ENCODE measurements at places on chromosomes 16 and 17. TPM values are rescaled to one million over a fixed set of nuclear protein-coding genes. Genes with fewer than 3 reads are reported as not detected.
A peak's percentile ranks its signal among the peaks of the same experiment; 100 is the strongest.

DNA sequence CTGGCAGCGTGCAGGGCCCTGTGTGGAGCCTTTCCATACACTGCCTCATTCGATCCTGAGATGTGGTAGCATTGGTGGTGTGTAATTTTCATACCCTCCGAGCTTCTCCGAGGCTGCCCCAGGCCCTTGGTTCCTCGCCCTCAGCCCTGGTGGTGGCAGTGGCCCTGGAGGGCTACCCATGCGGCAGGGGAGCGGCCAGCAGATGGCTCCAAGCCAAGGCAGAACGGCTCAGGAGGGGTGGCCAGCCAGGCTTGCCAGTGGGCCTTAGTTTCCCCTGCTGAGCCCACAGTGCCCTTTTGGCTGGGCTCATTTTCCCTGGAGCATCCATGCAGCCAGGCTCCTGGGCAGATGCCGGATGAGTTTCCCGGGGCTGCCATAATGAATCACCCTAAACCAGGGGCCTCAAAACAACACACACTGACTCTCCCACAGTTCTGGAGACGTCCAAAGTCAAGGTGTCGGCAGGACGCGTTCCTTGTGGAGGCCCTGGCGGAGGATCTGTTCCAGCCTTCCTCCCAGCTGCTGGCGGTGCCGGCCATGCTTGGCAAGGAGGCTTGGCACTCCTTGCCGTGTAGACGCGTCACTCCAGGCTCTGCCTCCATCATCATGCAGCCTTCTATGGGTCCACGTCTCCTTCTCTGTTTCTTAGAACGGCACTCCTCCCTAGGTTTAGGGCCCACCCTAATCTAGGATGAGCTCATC lies 158.8 kb upstream of the GSE1 start:
- H3K4me3 ChIP-seq = no peak overlapping the region
- no peak for DNase-seq
- H3K4me1 ChIP-seq = peaks cover 10% of the 10 kb centered on the region
- no peak overlapping the region for H3K27ac ChIP-seq
- no peaks in the 10 kb centered on the region for H3K36me3 ChIP-seq

DNA sequence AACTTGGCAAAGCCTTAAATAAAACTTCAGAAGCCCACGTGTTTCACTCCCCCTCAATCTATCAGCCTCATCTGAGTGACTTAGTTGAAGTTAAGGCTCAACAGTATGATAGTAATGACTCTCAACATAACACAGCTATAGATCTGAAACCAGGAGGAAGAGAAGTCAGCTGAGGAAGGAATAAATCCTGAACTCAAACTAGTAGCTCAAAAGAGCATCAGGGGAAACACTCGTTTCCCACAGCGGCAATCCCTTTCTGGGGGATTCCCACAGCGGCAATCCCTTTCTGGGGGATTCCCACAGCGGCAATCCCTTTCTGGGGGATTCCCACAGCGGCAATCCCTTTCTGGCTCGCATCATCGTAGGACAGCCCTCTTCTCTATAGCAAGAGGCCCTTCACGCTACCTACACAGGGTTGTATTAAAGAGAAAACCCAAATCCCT lies 56.8 kb downstream of the ZZEF1 start:
- no peaks in the 10 kb centered on the region for H3K4me1 ChIP-seq
- no peaks in the 10 kb centered on the region for H3K27me3 ChIP-seq
- peaks cover 54% of the 10 kb centered on the region for H3K36me3 ChIP-seq
- DNase-seq = no peak
- no peak overlapping the region for H3K27ac ChIP-seq
- H3K4me3 ChIP-seq = no peak overlapping the region

Gene TCF25
- 267 TPM for total RNA-seq

- H3K36me3 ChIP-seq = no peaks in the 10 kb centered on the region
- H3K27ac ChIP-seq = peak overlapping the region; percentile 59
- DNase-seq = no peak
- H3K4me3 ChIP-seq = peak overlapping the region; percentile 76
Observed at GRCh38 chr16:4184038-4184702, 57.7 kb downstream of the SRL start.

- H3K27ac ChIP-seq = no peak within 1 kb of the TSS
- H3K36me3 ChIP-seq = no peaks in the 10 kb centered on the region
- peak within 1 kb of the TSS; percentile 65 for H3K4me3 ChIP-seq
- no peak for DNase-seq
Observed at GRCh38 chr17:4498461-4499397, at the start of gene SPNS2. SPNS2 (plus strand) TSS chr17:4498881; CDS start chr17:4499048, 167 bp downstream.

Gene TNP2
- not detected for total RNA-seq

- peaks cover 25% of the 10 kb centered on the region for H3K4me1 ChIP-seq
- DNase-seq = no peak
- no peaks in the 10 kb centered on the region for H3K27me3 ChIP-seq
Observed at GRCh38 chr17:75009139-75009724, 3.2 kb upstream of the MRPL58 start.

Gene PIPOX
- total RNA-seq = 1.1 TPM

DNA sequence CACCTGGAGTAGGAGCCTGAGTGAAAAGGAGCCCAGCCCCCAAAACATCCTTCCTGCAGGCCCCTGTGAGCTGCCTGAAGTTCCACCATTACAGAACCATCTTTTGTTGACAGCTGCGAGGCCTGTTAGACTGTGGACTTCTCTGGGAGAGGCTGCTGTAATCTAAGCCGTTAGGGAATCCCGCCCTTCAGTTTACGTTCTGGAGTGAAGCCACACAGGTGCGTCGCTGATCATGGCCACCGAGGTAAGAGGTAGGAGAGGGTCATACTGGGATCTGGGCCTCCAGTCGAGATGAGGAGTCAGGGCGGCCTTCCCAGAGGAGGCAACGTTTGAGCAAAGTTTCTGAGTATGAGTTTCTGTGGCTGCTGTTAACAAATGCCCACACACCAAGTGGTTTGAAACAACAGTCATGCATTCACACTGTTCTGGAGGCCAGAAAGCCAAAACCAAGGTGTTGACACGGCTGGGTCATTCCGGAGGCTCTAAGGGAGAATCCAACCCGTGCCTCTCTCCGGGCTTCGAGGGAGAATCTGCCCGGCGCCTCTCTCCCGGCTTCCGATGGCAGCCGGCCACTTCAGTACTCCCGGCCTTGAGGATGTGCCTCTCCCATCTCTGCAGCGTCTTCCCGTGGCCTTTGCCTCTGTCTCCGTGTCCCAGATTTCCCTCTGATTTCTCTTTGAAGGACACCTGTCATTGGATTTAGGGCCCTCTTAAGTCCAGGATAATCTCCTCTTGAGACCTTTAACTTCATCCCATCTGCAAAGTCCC lies 26.6 kb upstream of the ATP2C2 start:
- H3K27me3 ChIP-seq = peaks cover 31% of the 10 kb centered on the region
- H3K27ac ChIP-seq = no peak overlapping the region
- no peak overlapping the region for H3K4me3 ChIP-seq
- no peak for DNase-seq
- H3K36me3 ChIP-seq = no peaks in the 10 kb centered on the region

DNA sequence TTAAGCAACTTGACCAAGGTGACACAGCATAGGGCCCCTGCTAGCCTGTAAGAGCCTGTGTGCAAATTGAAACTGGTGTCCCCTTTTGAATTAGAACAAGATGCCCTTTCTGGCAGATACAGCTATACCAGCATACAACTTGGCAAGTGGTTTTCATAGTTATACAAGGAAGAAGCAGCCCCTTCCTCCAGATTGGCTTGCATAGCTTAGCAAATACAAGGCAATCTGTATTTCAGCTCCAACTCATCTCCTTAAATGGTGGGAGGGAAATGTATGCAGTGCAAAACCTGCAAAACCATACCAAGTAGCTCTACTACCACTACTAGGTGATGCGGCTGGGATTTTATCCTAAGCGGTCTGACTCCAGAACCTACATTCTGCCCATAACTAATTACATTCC lies 427.1 kb downstream of the HAPSTR1 start:
- H3K4me3 ChIP-seq = no peak overlapping the region
- no peak for DNase-seq
- no peak overlapping the region for H3K27ac ChIP-seq
- H3K4me1 ChIP-seq = no peaks in the 10 kb centered on the region
- H3K27me3 ChIP-seq = no peaks in the 10 kb centered on the region

DNA sequence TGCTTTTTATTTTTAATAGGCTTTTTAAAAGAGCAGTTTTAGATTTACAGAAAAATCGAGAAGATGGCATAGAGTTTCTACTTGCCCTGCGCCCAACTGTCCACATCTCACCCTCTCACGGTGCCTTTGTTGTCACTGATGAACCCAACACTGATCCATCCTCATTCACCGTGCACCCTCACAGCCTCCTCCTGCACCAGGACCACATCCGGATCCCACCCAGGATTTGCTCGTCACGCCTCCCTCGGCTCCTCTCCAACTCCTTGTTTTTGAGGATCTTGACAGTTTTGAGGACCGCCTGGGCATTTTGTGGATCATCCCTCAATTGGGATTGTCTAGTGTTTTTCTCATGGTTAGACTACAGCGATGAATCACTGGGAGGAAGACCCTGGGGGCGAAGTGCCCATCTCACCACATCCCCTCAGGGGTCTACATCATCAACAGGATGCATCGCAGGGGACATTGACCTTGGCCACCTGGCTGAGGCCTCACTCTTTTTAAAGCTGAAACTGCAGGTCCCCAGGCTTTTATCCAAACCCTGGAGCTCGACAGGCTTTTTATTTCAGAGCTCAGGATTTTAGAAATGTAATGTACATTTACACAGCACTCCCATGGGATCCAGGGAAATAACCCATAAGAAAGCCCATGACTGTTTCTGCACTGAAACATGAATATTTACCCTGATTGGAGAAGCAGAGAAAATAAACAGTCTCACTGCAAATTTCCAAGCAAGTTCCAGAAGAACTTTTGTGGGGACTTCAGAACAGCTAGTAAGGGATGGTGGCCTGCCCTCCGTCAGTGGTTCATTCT lies 71.8 kb upstream of the ZNF469 start:
- no peaks in the 10 kb centered on the region for H3K27me3 ChIP-seq
- no peak for DNase-seq
- H3K27ac ChIP-seq = peak overlapping the region; percentile 52
- H3K4me3 ChIP-seq = no peak overlapping the region
- H3K4me1 ChIP-seq = peaks cover 52% of the 10 kb centered on the region
- H3K36me3 ChIP-seq = peaks cover 4% of the 10 kb centered on the region

- no peak overlapping the region for H3K27ac ChIP-seq
- no peaks in the 10 kb centered on the region for H3K36me3 ChIP-seq
- DNase-seq = no peak
Observed at GRCh38 chr17:70049801-70050591, 25.0 kb upstream of the KCNJ16 start.

Data from osteocyte (in vitro differentiated cells).